ENCODE measurements at places on chromosomes 1 and 21.

DNA sequence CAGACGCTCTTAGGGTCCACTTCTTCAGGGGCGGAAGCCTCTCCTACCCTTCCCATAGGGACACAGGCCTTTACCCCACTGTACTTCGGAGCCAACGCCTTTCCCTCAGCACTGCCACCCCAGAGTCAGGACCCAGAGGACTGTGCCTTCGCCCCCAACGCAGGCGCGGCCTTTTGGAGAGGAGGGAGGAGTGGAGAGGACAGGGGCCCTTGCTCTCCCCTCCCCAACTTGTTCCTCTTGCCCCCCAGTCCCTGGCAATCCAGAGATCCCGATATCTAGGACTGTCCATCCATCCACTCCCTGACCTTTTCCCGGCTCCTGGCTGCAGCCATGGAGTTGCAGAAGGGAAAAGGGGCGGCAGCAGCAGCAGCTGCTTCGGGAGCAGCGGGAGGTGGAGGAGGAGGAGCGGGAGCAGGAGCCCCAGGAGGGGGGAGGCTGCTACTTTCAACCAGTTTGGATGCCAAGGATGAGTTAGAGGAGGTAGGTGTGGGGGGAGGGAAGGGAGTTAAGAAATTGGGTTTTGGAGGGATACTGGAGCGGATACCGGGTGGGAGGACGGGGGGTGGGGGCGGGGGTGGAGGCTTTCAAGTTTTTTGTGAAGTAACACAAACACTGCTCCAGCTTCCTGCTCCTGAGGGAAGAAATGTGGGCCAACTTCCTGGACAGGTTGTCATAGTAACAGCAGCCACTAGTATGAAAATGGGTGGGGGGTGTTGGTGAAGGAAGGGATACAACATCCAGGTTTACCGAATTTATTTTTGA lies 636 bp downstream of the INTS3 start:
- DNase-seq: no peak

DNA sequence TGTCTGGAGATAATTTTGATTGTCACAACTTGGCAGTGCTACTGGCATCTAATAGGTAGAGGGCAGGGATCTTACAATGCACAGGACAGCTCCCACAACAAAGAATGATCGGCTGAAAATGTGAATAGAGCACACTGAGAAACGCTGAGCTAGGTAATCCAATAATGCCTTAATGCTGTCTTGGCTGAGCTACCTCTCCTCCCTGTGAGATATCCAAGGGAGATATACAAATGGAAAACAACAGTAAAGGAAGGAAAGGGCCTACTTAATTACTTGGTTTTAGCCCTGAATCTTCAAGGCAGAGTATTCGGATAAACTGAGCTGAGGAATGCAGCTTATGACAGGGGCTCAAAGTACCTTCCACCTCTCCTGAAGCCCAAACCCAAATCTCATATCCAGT lies 2.9 kb downstream of the DNASE2B start:
- DNase-seq: no peak

- no peak for DNase-seq
Measured at GRCh38 chr21:18776936-18777335, 373.4 kb upstream of the TMPRSS15 start.

DNA sequence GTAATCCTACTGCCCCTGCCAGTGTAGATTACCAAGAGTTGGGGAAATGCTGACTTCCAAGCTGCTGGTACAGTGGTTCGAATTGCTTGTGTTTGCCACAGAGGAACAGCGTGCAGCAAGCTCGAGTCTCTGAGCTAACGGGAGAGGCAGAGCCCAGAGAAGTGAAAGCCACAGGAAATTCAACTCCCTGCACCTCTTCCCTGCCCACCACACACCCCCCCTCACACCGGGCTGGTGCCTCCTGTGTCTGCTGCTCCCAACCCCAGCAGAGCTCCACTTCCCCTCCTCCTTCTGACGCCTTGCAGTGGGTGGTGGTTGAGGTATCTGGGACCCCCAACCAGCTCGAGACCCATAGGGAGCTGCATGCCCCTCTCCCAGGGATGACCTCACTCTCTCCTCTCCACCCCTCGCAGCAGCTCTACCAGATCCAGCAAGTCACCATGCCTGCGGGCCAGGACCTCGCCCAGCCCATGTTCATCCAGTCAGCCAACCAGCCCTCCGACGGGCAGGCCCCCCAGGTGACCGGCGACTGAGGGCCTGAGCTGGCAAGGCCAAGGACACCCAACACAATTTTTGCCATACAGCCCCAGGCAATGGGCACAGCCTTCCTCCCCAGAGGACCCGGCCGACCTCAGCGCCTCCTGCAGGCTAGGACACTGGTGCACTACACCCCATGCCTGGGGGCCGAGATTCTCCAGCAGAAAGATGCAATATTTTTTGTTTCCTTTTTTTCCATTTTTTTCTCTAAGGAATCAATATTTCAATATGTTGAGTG lies 13.1 kb upstream of the KCNQ4 start:
- DNase-seq: no peak

DNA sequence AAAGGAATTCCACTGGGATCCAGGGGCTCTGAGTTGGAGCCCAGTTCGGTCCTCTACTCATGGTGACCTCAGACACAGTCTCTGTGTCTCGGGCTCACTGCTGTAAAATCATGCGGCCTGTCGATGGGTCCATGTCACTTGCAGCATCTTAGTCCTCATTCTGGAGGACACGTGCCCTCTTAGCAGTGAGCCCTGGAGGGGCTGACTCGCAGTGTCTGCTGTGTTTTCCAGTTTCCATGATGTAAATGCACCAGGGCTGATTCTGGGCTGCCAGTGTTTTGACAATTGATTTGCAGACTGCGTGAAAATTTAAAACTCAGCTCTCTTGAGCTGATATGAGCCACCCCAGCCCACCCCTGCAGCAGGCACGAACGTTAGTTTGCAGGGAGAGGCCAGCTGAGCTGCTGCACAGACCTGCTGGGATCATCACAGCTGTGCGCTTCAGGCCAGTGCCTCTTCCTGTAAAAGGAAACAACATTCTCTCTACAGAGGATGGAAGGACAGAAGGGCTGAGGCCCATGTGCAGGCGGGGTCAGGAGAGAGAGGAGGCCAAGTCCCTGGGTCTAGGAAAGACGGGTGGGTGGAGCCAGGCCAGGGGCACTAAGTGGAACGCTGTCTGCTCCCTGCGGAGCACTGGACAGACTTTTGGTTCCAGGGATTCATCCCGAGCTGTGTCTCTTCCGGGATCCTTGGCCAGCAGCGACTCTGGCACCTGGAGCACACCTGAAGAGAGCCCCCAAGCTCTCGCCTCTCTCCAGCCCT lies 42.6 kb downstream of the RSPH1 start:
- no peak for DNase-seq

DNA sequence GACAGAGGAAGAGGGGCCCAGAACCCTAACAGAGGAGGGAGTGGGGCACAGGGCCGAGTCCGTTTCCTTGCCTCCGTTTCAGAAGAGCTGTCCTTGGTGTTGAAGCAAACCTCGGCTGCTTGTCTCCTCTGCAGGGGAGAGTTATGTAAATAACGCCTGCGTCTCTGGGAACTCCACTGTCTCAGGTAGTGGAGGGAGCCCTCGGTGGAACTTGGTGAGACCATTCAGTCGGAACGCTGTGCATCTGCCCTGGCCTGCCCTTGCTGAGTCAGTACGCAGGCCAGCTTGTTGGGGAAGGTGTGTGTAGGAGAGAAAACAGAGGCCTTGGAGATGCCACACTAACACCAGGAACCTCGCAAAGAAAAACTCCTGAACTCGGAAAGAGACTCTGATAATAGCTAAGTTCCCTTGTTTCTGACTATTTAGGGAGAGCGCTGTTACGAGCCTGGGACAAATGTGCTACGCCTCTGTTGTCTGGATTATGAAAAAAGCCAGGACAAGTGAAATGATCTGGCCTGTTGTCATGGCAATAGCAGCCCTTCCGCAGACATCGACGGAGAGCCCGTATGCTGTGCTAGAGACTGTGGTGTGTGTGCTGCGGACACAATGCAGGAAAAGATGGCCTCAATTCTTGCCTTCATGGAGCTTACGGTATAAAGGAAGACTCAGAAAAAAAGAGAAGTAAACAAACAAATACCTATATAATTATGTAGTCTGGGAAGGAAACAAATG lies 94.6 kb upstream of the AKT3 start:
- DNase-seq: no peak

GRCh38 chr1:115953180-115953579 lies 23.1 kb upstream of the SLC22A15 start:
- DNase-seq: no peak

- no peak for DNase-seq
Measured at GRCh38 chr1:85394130-85394529, 70.8 kb downstream of the DDAH1 start.

GRCh38 chr1:240712014-240712731 lies 100.2 kb upstream of the GREM2 start:
- DNase-seq: no peak

GRCh38 chr1:171245458-171246064 lies 2.7 kb upstream of the FMO1 start:
- DNase-seq: no peak

DNA sequence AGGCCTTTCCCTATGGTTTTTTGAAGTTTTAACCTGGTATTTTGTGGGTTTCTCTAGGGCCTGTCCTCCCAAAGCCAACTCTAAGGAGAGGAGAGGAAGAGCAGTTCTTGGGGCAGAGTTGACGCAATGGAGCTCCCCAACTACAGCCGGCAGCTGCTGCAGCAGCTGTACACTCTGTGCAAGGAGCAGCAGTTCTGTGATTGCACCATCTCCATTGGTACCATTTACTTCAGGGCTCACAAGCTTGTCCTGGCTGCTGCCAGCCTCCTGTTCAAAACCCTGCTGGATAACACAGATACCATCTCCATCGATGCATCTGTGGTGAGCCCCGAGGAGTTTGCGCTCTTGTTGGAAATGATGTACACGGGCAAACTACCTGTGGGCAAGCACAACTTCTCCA lies 38.2 kb downstream of the ZBTB40 start:
- DNase-seq: no peak

DNA sequence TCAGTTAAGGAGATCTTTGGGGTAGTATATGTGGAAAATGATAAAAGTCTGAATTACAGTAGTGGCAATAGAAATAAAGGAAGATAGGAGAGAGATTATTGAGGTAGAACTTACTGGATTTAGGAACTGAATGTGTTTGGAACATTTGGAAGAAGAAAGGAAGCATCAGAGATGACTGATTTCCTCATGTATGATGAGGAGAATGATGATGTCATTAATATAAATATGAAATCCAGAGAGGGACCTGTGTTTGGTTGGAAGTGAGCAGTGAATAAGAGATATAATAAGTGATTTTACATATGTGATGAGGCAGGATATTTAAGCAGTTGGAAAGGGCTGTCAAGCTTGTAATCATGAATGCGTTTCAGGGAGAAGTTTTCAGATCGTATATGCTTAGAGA lies 86.3 kb downstream of the SYT14 start:
- DNase-seq: no peak

Measured in NCI-H2107 (cell line).